Stimulated activated CD4-positive, alpha-beta T cell treated with anti-CD3 and anti-CD28 coated beads, Interleukin-1b, Interleukin-23, amount 100 ng/mL, for 24 hours (primary cell): ENCODE measurements at places on chromosomes 3 and 15.

GRCh38 chr3:196320137-196320536 is 2.1 kb upstream of the DYNLT2B start:
- DNase-seq, result no peak

DNA sequence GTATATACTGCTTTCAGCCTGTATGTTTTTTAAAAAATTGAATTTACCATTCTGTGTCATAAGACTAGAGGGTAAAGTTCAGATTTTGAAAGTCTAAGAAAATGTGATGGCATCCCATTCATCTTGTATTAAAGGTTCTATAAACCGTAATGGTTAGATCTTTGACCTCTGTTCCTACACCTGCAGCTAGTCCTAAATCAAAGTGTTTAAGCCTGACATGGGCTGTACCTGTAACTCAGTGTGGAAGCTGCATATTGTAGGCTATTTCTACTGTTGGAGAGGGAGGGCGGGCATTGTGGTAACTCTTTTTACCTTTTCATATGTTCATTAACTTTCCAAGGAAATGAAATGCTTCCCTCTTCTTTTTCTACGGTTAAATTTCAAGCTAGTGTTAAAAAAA is 53.9 kb downstream of the ARHGEF26 start:
- no peak for DNase-seq

DNA sequence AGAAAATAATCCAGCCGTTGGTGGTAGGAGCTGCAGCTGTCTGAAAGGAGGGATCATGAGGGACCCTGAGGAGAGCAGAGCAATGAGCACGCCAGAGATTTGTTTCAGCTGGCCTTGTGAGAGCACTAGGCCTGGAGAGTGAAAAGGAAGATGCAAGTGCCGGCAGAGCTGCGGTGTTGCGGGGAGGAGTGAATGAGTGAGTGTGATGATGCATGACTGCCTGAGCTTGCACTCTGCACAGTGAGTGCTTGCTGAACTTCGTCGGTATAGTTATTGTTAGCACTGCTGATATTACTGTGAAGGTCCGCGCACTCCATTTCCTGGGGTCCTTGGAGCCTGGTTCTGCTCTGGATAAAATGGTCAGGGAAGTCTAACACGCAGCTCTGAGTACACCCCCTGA is 23.2 kb downstream of the EIF1B start:
- DNase-seq, result no peak

DNA sequence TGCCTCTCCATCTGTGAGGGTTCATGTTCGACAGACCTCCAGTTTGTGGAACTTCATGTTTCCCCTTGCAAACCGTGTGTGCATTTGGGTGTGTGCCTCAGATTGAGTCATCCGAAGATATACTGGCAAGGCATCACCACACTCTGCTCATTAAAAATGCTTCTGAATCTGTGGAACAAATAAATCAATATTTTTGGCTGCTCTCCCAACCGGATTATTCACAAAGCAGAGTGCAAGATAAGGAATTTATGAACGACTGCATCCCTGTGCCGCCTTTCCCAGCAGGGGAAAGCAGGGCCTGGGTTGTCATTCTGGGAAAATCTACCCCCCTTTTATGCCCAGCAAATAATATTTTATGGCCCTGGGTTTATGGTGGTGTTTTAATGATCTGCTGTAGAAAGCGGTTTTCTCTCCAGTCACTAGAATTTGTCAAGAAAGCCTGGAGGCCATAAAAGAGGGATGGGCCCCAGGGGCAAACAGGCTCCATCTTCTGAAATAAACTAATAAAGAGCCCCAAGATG is 4.2 kb upstream of the WNT5A start:
- DNase-seq, result no peak

DNA sequence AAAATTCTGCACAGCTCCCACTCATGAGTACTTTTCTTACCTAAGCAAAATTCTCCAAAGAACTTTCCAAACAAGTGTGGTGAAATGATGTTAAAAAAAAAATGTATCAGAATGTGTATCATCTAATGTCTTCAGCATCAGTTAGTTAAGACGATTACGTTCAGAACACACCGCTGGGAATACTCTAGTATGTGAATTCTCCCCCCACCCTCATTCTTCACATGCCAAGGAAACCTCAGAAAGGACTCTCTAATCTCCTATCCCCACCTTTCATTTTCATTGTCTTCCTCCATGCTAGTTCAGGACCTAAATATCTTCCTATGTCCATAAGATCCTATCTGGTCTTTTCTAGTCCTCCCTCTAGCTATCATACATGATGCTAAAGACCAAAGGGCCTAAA is 457.4 kb downstream of the SHQ1 start:
- no peak for DNase-seq

DNA sequence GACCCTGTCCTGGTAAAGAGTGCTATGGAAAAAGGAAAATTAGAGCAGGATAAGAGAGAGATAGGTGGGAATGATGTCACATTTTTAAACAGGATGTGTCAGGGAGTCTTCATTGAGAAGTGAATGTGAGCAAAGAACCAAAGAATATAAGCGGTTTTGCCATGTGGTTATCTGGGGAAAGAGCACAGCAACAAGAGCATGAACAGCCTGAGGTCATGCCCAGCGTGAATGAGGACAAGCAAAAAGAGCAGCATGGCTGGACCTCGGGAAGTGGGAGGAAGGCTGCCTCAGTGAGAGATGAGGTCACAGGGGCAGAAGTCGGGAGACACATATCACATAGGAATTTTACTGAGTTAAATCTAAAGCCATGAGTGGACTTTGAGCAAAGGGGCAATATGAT is 82.8 kb upstream of the HES1 start:
- no peak for DNase-seq

DNA sequence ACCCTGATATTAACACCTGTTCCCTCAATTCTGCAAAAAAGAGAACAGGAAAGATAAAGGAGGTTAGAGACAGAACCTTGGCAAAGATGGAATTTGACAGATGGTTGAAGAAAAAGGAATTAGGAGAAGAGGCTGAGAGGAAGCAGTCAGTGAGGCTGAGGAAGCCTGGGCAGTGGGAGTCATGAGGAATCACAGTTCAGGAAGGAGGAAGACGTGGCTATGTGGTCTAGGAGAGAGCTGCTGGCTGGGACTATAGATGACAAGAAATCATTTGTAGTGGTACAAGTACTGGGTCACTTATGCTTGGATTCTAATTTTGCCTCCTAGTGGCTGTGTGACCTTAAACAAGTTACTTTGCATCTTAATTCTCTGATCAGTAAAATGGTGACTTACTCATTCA is 49.0 kb downstream of the LARS2 start:
- no peak for DNase-seq

GRCh38 chr15:96888764-96889163 is 558.3 kb downstream of the NR2F2 start:
- no peak for DNase-seq

DNA sequence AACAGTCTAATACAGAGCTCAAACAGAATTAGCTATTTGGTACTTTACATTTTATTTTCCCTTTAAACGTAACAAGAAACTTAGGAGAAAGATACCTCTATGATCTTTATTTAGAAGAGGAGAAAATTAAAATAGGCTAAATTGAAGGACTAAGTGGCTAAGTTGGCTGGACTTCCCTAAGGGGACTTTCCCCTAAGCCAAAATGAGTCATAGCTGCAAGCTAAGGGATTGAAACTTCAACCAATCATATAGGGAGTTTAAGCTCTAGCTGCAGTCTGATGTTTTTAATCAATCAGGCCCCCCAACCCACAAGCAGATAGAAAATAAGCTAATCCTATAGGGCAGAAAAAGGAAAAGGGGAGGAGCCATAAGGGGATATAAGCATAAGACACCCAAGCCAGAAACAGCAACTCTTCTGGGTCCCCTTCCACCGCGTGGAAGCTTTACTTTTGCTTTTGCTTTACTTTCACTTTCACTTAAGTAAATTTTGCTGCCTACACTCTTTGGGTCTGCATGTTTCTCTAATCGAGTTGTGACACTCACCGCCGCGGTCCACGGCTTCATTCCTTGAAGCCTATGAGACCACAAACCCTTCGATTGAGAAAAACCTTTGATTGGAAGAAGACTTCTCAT is 1108.5 kb upstream of the EPHA6 start:
- no peak for DNase-seq

DNA sequence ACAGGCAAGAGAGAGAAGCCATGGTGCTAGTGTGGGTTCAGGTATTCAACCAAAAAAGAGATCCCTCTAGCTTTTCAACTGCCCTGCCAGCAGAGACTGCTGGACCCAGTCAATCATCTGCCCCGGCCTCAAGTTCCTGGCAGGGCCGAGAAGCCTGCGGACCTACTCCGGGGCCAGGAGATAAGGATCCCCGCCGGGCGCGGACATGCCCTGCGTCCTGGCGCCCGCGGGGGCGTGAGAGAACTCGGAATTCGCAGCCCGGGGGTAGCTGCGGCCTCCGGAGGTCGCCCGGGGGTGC is 821 bp upstream of the MAGI1 start:
- no peak for DNase-seq

DNA sequence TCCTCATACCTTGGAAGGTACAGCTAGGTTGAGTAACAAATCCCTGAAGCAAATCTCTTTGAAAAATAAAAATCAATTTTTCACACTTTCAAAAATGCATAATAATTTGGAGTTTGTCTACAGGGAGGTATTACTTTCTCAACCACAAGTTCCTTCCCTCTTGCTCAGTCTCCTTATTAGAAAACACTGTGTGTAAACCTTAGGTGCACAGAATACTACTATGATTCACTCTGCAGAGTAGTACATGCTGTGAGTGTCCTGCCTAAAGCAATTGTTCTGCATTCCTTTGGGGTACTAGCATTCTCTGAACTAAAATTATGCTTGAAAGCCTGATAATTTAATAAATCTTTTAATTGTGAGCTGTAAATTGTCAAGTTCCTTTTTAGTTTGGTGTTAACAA is 115.9 kb upstream of the EPHA3 start:
- no peak for DNase-seq

GRCh38 chr15:74826364-74826819 is at the start of gene CPLX3:
CPLX3 (plus strand) TSS chr15:74826627; CDS start chr15:74826704, 77 bp downstream.
- DNase-seq, result no peak

- no peak for DNase-seq
These were observed 32.3 kb upstream of the FBN1 start for GRCh38 chr15:48677821-48678220.

GRCh38 chr15:83927704-83928391 is 273.9 kb downstream of the ADAMTSL3 start:
- DNase-seq, result no peak

DNA sequence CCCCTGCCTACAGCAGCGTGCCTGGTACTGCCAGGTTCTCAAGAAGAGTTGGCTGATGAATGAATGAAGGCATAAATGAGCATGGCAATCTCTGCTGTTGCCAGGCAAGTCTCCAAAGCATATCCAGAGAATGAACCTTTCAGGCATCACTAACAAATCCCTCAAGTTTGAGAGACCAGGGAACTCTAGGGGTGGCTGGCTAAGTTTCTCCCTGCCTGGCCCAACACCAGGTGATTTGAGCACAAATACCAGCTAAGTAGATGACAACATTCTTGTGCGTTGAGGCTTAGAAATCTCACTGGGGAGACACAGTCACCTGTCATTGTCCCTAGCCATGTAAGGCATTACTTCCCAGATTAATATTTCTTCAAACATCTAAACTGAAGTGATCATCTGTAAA is 81.4 kb upstream of the PTX3 start:
- DNase-seq, result no peak

DNA sequence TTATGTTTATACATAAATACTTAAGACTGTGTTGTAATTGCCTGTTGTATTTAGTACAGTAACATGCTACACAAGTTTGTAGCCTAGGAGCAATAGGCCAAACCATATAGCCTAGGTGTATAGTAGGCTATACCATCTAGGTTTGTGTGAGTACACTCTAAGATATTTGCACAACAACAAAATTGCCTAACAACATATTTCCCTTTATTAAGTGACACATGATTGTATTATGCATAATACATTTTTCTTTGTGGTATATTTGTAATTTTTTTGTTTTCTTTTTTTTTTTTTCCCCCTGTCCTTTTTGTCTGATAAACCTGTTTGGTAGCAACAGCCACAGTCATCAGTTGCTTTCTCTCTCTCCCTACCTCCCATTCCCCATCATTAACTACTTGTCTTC is 945.6 kb downstream of the ZPLD1 start:
- no peak for DNase-seq

DNA sequence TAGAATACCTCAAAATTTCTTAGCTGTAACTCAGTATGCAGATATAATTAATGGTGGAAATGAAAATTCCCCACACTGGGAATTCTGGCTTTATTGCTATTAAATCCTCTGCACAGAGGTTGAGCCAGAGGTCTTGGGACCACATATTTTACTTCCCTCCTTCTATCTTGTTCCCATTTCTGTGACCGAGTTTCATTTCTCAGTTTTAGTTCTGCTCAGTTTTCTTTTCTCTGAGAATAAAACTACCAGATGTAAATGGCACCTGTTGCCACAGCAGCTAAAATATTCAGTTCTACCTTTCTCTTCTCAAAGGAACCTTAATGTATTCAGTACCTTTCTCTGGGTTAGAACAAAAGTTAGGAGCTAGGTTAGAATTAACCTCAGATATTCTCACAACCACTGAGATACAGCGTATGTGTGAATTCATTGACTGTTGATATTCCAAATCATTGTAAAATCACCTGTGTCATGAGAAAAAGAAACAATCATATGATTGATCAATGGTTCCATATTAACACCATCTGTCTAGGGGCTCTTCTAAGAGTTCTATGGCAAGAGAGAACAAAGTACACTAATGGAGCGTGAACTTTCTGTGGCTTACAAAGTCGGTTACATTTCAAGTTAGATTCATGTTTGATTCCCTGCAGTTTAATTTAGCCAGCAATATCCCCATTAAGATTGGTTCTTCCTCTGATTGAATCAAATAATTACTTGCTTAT is 374.1 kb downstream of the EFHB start:
- DNase-seq, result no peak

DNA sequence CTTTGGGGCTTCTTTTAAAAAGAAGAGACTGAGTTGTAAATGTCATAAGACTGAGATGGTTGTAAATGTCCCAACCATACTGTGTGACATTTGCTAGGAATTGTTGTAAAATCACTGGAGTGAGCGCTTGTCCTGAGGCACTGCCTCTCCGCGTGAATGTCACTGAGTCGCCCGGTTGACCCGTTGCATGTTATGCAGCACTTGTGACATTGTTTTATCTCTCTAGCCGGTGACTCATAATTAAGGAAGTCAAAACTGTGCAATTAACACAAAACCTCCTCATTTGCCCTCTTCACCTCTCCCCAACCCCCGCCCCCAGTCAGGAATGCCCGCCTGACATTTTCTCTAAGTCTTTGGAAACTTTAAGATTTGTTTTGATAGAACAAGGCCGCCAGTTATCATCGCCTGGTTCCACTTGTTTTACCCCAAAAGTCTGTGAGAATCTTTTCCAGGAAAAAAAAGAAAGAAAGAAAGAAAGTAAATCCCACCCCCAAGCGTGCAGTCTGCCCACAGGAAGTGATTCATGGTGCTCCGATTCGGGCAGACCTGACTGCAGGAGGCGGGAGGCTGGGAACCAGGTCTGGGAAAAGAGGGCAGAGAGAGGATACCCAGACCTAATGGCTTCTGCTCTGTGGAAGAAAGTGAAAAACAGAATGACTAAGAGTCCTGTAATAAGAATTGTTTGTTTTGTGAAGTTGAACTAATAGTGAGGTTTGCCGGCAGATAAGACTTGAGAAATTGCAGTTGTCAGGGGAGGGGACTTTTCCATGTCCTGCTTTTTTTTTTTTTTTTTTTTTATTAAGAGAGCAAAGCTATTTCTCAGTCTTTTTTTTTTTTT is 84.8 kb downstream of the SMAD3 start:
- DNase-seq, result peak; percentile 26

- no peak for DNase-seq
These were observed 291.3 kb upstream of the TRIM42 start for GRCh38 chr3:140386357-140387100.
